ENCODE measurements at places on chromosomes 3 and 15. TPM values are rescaled to one million over a fixed set of nuclear protein-coding genes. Genes with fewer than 3 reads are reported as not detected.

PLSCR4 gene
- total RNA-seq: not detected

CAPN7 gene
- total RNA-seq: 33.1 TPM

GOLGA6B gene
- not detected for total RNA-seq

- no peak overlapping the region for H3K4me3 ChIP-seq
- H3K4me1 ChIP-seq: no peaks in the 10 kb centered on the region
- no peak overlapping the region for H3K27ac ChIP-seq
- H3K27me3 ChIP-seq: no peaks in the 10 kb centered on the region
- H3K36me3 ChIP-seq: no peaks in the 10 kb centered on the region
Observed at GRCh38 chr15:68346979-68347378, 69.4 kb downstream of the FEM1B start.

DNA sequence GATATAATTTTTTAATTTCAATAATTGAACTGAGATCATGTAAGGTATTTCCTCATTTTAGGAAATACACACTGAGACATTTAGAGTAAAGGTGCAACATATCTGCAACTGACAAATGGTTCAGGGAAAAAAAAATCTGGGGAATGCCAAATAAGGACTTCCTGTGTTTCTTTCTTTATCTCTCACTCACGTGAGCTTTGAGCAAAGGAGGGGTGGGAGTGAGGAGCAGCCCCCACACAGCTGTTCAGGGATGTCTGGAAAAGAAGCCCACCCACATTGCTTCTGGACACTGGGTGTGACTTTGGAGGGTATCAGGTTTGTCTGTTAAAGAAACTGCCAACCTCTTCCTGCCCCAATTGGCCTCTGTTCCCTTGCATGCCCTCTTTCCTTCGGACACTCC is 5.6 kb upstream of the TP63 start:
- no peaks in the 10 kb centered on the region for H3K36me3 ChIP-seq
- H3K27ac ChIP-seq: no peak overlapping the region
- peaks cover 7% of the 10 kb centered on the region for H3K4me1 ChIP-seq
- H3K27me3 ChIP-seq: no peaks in the 10 kb centered on the region
- DNase-seq: no peak

DNA sequence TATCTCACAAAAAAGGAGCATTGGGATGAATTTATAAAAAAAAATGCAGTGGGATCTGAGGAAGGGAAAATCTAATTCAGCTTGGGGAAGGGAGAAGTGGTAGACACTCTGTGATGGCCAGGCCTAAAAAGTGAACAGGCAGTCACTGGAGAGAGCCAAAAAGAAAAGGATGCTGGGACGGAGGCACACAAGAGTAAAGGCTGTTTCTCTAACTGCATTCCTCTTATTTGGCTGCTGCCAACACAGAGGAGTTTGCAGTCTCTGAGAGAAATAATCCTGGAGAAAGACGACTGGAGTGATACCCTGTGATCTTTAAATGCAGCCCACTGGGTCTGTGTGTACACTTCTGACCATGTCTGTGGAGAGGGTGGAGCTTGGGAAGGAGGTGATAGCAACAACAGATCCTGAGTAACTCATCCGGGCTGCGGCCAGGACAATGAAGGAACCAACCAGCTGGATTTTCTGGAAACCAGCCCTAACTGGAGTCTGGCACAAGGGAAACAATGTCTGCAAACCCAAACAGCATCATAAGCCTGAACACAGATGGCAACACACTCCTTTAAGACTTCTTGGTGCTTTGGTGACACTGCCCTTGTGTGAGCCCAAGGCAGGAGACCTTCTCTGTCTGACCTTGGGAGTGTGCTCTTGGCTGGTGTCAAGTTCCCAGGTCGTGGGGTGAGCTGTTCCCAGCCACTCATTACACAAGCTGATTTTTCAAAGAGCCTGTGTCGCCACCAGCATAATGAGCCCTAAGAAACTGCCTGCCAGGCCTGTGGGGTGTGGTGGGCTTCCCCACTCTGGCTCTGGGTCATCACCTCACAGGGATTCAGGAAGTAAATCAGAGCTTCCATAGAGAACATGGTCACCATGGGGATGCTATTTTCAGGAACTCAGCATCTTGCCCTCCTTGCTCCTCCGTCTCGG is 8.0 kb downstream of the FYCO1 start:
- no peak for DNase-seq
- H3K36me3 ChIP-seq: peaks cover 30% of the 10 kb centered on the region
- H3K4me3 ChIP-seq: no peak overlapping the region

DNA sequence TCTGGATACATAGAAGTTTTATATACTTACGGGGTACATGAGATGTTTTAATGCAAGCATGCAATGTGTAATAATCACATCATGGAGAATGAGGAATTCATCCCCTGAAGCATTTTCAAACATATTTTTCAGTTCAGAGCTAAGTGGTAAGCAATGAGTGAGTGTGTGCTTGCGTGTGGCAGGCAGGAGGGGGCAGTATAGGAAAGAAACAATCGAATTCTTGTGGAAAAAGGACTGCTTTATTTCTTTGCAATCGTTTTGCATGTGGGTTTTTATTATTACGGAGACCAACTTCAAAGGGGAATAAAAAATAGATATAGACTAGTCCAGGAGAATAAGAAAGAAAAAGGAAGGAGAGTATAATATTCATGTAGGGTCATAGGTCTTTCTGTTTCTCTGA is 271.6 kb downstream of the CHL1 start:
- H3K27me3 ChIP-seq: no peaks in the 10 kb centered on the region
- no peaks in the 10 kb centered on the region for H3K36me3 ChIP-seq
- no peak overlapping the region for H3K4me3 ChIP-seq
- H3K4me1 ChIP-seq: no peaks in the 10 kb centered on the region
- DNase-seq: no peak

DNA sequence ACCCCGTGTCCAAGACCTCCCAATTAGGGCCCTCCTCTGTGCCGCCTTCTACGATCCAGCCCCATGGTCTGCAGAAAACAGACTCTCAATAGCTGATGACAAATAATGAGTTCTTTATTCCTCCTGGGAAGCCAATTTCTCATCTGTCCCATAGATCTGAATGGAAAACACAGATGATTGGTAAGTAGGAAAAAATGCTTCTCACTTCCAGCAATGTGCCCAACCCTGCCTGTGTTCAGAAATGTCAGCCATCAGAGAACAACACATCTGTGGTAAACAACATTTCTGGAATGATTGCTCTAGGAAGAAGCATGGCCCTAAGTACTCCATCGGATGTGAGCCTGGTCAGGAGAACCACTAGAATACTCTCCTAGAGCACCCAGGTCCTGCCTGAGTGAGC is 240.5 kb upstream of the HES1 start:
- DNase-seq: no peak
- H3K36me3 ChIP-seq: no peaks in the 10 kb centered on the region
- no peaks in the 10 kb centered on the region for H3K27me3 ChIP-seq
- H3K4me1 ChIP-seq: no peaks in the 10 kb centered on the region
- no peak overlapping the region for H3K4me3 ChIP-seq
- no peak overlapping the region for H3K27ac ChIP-seq

GRCh38 chr3:62554264-62554799 is 181.0 kb upstream of the FEZF2 start:
- H3K36me3 ChIP-seq: no peaks in the 10 kb centered on the region
- no peak overlapping the region for H3K27ac ChIP-seq
- H3K4me1 ChIP-seq: no peaks in the 10 kb centered on the region
- no peak overlapping the region for H3K4me3 ChIP-seq

DNA sequence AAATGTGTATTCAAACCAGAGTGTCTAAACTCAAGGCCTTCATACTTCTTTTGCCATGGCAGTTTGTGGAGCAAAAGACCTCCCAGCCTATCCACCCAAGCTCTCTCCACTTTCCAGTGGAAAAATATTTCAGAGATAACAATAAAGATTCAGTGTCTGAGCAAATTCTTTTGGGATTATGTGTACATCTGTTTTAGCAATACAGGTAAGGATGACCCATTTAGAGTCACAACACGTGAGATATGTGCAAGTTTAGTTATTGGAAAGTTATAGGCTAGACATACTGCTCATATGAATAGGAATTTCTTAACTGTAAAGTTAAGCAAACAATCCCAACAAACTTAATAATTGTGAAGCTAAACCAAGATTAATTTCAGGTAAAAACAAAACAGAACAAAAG is 174.5 kb upstream of the LRIG1 start:
- no peak for DNase-seq
- no peak overlapping the region for H3K4me3 ChIP-seq
- H3K36me3 ChIP-seq: no peaks in the 10 kb centered on the region
- no peak overlapping the region for H3K27ac ChIP-seq

DNA sequence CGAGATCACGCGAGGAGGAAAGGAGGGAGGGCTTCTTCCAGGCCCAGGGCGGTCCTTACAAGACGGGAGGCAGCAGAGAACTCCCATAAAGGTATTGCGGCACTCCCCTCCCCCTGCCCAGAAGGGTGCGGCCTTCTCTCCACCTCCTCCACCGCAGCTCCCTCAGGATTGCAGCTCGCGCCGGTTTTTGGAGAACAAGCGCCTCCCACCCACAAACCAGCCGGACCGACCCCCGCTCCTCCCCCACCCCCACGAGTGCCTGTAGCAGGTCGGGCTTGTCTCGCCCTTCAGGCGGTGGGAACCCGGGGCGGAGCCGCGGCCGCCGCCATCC is 1.1 kb upstream of the SETD5 start:
- H3K4me3 ChIP-seq: peak overlapping the region; percentile 93
- H3K36me3 ChIP-seq: peaks cover 29% of the 10 kb centered on the region
- DNase-seq: peak; percentile 71
- peak overlapping the region; percentile 90 for H3K27ac ChIP-seq
- H3K27me3 ChIP-seq: no peaks in the 10 kb centered on the region

DNA sequence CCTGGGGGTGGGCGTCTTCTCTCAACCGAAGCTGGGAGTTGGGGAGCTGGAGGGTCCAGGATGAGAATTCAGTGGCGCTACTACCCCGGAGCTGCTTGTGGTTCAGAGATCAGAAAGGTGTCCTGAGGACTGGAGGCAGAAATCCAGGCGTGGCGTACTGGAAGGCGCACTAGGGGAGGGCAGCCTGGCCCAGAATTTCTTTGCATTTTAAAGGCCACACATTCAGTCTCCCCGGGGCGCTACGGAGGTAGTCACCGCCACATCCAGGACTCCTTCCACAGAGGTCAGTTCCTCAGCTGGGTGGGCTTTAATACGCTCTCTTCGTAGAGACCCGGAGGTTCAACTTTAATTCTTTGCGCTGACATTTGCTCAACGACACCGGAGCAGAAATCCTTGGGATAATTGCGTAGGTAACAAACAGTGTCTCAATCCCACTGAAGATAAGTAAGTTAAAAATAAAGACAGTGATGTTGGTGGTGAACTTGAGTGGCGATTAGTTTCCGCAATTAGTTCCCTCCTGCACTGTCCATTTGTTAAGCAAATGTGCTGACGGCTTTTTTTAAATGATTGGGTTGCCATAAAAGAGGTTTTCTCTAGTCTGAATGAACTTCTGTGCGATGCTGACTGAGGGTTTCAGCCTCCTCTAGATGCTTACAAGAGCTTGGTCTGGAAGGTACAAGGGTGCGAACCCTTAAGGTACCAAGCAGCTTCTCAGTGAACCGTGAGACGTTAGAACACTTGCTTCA is 535 bp downstream of the MCTP2 start:
- H3K4me1 ChIP-seq: peaks cover 32% of the 10 kb centered on the region
- peak overlapping the region; percentile 94 for H3K4me3 ChIP-seq
- H3K36me3 ChIP-seq: no peaks in the 10 kb centered on the region
- no peak overlapping the region for H3K27ac ChIP-seq

All from CD8-positive, alpha-beta memory T cell (primary cell).